ENCODE measurements at places on chromosomes 6 and 20.

GRCh38 chr6:40845553-40845952 is 193.5 kb downstream of the UNC5CL start:
- peak; percentile 36 for DNase-seq

GRCh38 chr20:53981130-53981529 is 89.3 kb downstream of the BCAS1 start:
- DNase-seq = no peak

DNA sequence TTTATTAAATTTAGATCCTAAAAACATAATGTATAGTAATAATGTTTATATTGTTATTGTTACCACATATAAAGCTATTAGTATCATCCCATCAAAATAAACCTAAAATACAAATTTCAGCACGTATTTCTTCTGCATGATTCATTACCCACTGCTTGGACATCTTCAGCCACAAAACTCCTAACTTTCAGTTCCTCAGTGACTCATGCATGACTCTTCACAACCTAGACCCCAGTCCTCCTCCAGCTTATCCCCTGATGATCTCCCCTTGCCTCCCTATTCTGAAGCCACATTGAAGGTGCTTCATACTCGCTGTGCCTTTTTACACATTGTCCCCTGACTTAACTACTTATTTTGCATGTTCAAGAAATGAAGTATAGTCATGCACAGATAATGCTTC is 11.2 kb upstream of the GPRC6A start:
- DNase-seq = peak; percentile 15

GRCh38 chr20:61657721-61658377 is 405.8 kb downstream of the CDH4 start:
- no peak for DNase-seq

GRCh38 chr6:158595223-158595622 is 35.3 kb downstream of the TMEM181 start:
- peak; percentile 25 for DNase-seq

DNA sequence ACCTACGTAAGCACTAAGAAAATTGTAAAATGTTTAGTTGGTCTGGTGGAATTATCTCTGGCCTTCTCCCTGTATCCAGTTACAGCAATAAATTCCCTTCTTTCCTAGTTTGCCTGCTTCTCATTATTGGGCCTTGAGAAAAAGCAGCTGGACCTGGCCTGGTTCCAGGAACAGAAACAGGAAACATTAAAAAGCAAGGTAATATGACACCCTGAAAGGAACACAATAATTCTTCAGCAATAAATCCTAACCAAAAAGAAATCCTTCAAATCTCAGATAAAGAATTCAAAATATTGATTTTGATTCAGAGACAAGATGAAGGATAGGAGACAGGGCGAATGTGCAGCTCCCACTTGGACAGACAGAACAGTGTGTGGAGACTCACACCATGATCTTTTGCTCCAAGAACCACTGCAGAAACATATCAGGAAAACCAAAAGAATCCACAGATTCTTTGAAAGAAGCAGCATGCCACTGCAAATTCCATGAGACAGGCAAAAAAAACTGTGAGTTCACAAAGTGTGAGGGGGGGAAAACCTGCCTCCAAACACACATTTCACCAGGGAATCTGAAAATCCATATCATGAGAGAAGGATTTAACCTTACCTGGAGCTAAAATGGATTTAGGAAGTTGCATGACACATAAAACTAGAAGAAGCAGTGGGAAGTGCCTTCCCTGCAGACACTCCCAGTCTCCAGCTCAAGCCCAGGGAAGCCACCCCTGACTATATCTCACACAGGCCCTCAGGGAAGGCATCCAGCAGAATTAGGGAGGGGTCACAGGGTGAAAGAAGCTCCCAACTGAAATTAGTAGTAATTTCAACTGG is 28.9 kb downstream of the TREM1 start:
- DNase-seq = peak; percentile 17

DNA sequence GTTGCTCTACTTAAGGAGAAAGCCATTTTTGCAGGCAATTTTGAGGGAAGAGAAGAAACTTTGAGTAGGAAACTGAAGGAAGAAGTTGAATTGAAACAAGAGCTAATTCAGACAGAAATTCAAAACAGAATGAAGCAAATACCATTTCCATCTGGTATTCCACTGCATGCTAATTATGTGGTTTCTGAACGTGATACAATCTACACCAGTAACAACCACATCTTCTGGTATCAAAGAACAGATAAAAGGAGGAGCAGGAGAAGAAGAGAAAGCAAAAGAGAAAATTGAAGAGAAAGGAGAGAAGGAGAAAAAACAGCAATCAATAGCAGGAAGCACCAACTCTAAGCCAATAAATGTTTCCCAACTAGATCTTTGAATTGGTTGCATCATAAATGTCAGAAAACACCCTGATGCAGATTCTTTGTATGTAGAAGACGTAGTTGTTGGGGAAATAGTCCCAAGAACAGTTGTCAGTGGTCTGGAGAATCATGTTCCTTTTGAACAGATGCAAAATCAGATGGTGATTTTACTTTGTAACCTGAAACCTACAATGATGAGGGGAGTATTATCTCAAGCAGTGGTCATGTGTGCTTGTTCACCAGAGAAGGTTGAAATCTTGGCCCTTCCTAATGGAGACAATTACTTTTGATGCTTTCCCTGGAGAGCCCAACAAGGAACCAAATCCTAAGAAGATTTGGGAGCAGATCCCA is 132.4 kb downstream of the MACROD2 start:
- DNase-seq = no peak

- DNase-seq = no peak
These were observed 45.8 kb upstream of the ARID1B start for GRCh38 chr6:156731396-156731795.

DNA sequence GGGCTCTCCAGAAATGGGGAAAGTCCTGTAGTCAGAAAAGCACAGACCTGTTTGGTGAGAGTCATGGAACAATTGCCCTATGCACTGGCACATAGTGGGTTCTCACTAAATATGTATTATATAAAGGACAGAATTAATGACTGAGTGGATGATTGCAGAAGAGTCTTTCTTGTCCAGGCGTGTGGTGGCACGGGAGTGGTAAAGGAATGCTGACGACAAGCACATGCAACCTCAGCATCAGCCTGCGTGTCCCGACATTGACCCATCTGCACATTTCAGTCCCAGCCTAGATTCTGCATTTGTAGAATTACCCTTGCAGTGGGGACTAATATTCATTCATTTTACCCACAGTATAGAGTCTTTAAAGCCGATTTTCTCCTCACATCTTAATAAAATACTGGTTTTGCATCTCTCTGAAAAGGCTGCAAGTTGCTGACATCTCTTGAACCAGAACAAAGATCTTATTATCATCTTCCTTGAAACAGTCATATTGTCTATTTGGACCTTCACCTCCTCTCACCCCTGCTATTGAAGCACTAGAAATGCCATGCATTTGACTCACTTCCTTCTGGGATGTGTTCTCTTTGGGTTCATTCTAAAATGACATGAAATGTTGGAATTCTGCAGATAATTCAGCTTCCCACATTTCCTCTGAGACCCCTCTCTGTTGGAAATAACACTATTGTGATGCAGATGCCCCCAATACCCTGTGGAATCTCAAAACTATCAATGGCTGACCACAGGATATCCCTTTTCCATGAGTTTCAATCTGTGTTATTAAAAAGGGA is 883.6 kb upstream of the FLRT3 start:
- DNase-seq = no peak

DNA sequence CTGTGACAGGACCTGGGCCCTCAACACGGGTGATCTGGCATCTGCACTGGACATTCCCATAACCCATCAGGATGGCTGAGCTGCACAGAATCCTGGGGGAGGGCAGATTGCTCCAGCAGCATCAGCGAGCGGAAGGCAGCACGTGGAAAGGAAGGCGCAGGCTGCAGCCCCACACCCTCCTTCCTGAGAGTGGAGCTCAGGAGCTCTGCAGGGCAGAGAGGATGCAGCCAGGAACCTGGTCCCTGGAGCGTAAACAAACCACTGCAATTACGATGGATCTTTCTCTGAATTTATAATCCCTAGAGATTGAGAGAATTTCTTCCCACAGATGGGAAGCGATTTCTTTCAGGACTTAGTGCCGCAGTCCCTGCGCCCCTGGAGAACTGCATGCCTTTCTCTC is 39.7 kb upstream of the EMILIN3 start:
- no peak for DNase-seq

DNA sequence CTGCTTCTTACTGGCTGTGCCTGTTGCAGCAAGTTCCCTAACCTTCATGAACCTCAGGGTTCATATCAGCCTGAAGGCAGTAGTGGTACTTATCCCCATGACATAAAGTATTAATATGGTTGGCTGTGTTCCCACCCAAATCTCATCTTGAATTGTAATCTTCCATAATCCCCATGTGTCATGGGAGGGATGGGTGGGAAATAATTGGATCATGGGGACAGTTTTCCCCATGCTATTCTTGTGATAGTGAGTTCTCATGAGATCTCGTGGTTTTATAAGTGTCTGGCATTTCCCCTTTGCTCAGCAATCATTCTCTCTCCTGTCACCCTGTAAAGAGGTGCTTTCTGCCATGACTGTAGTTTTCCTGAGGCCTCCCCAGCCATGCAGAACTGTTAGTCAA is 61.8 kb downstream of the FAM229B start:
- DNase-seq = no peak

DNA sequence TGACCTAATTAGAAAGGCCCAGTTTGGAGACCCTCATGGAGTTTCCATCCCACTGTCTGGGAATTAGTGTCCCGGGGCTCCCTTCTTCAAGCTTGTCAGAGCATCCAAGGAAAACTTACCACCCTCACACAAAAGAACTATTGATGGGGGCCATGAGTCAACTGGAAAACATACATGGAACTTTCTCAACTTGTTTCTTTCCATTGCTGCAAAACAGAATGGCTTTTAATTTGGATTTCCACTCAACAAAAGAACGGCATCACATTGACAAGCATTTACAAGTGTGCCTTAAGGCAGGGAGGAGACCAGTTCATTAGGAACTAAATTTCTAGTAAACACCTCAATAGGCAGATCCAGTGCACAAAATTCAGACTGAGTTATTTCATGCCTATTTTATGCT is 289.1 kb upstream of the PREP start:
- DNase-seq = no peak
